Cardiac muscle cell (in vitro differentiated cells and primary cell): ENCODE measurements at places on chromosomes 11 and 22.

DNA sequence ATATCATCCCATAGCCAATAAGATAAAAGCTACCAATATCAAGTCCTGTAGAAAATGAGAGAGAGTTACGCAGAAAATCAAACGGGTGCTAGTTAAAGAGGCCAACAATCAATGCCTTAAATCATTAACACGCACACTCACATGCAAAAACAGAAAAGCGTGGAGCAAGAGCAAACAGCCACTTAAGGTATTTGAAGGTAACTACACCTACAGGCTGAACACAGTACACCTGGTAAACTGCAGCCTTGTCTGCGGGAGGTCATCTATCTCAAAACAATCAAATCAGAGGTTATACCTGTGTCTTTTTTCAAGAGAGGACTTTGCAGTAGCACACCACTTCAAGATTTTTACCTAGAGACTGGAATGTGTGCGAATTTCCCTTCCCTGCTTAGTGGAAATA, 23.6 kb downstream of the SLC35F2 start:
- no peak for DNase-seq

DNA sequence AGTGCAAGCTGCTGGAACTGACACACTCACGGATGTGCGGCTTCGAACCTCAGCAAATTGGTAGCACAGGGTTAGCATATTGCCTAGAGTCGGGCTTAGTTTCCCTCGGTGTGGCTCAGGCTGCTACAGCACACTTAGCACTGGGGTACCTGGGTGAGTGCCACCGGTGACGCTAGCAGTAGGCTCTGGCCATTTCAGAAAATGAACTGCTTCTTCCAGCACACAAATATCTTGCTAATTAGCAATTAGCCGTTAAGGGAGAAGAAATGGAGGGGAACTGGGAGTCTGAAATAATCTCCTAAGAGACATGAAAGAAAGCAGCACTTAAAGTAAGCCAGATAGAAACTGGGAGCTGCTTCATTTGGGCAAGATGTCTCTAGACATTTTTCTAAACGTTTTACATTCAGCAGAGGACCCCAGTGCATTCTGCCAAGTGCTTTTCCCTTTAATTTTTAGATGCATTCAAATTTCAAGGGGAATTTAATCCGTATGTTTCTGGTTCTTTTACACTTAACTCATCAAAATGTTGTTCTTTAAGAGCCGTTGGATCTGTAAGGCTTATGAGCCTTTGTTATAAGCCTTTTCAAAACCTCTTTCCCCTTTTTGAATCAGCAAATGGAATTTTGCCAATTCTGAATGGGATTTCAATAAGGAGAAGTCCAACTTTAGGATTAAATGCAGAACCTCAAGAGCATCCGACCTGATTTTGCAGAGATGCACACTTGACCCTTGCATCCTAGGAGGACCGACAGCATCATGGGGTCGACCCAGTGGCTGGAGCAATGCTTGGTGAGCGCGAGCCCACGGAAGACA, 708.1 kb downstream of the NTM start:
- DNase-seq: no peak

DNA sequence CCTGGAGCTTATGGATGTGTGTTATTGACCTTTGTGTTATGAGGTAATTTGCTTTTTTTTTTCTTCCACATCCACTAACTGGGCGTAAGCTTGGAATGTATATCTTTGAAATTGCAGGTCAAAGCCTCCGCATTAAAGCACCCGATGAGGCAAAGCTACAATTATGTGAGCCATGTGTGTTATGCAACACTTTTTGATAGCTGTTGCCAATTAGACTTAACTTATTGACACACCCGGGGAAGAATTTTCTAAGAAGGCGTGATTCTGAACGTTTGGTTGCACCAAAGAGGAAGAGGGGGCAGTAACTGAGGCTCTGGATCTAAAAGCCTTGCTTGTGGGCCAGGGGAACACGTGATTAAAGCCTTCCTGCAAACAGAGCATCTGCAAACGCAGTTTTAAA, 610 bp upstream of the TEX12 start:
- peak; percentile 70 for DNase-seq

- no peak for DNase-seq
These were observed 109.0 kb downstream of the TRIM29 start for GRCh38 chr11:120028897-120029258.

GRCh38 chr11:64810891-64811272, 531 bp upstream of the MEN1 start:
- DNase-seq: no peak

DNA sequence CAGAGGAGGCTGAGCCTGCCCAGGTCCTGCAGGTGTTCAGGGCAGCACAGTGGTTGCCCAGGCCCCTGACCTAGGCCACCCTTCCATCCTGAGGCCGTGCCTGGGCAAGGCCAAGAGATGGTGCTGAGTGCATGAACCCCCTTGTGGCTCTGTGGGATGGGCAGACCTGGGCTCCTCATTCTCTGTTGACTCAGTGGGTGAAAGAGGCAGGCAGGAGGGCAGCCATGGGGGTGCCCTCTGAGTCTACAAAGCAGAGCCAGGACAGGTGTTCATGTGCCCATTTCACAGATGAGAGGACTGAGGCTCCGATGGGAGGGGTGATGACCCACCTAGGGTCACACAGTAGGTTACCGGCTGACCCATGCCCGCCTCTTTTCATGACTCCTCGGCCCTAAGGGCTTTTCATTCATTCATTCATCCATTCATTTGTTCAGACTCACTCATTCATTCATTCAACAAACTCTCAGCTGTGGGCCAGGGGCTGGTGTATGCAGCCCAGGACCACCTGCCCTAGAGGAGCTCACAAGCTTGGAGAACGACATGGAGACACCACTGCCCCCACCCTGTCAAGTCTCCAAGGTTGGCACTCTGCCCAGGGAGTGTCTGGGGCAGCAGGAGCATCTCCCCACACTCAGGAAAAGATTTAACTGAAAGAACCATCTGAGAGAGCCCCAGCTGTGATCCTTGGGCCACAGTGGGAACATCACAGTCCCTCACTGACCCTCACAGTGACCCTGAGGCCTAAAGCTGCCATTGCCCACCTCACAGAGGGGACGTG, 40.5 kb downstream of the IGLL5 start:
- DNase-seq: peak; percentile 6

DNA sequence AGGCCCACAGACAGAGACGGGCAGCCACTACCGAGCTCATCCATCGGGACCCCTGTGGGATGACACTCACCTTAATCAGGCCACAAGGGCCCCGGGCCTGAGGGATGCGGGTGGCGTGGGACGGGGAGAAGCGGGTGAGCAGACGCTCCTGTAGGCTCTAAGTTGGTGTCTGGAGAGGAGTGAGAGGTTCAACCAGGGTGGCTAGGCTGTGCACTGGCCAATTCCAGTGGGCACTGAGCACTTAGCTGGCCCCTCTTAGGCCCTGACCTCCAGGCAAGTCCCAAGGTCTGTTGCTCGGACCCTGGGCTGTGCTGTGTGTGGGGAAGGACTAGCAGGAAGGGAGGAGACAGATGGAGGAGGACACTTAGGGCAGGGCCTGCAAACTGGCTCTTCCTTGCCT, 139.3 kb downstream of the ST3GAL4 start:
- DNase-seq: no peak

- DNase-seq: no peak
These were observed 4.9 kb downstream of the MS4A15 start for GRCh38 chr11:60761436-60762190.

- DNase-seq: peak; percentile 56
These were observed 13.1 kb upstream of the E2F8 start for GRCh38 chr11:19253817-19254216.

- DNase-seq: no peak
These were observed 5.4 kb upstream of the IPO7 start for GRCh38 chr11:9379041-9379440.

DNA sequence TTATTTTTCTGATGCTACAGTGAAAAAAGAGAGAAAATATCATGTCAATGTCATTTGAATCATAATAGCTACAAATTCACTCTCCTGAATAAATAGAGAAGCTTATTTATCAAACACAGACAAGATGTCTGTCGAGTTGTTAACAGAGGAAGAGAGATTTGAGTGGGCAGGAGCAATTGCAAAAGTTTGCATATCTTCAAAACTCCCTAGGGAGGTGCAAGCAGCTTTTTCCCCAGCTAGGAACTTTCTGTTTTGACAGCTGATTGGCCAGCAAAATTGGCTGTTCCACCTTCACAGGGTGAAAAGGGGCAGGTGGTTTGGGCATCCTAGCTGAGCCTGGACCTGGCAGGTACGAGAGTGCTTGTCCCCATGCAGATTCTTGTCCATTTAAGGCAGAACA, 98.2 kb downstream of the NTM start:
- DNase-seq: no peak

GRCh38 chr11:1931341-1932104, 12.0 kb downstream of the TNNT3 start:
- no peak for DNase-seq

GRCh38 chr11:128125723-128126122, 461.6 kb downstream of the ETS1 start:
- DNase-seq: no peak

DNA sequence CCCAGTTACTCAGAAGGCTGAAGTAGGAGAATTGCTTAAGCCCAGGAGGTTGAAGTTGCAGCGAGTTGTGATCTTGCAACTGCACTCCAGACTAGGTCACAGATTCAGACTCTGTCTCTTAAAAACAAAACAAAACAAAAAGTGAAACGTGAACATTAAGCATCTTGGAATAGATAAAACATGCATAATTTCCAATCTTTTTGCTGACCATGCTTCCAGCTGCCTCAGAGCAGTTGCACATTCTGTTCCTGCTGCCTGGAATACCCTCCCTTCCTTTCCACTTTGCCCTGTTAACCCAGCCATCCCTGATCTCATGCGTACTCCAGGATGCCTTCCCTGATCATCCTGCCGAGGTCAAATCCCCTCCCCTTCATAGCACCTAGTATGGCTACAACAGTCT, 718 bp upstream of the CCDC88B start:
- DNase-seq: no peak

DNA sequence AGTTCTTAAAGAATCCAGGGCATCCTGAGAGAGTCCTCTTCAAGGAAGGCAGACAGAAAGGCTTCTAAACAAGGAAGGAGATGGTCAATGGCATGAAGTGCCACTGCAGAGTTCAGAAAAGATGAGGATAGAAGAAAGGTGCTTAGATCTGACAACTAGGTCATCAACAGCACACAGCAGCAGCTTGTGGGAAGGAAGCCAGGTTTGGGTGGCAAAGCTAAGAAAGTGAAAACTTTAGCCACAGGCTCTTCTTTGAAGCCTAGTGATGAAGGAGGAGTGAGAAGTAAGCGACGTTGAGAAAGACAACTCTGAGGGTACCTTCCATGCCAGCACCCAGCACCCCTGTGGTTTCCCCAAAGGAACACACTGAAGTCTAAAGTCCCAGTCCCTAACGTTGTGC, 92.0 kb downstream of the LARGE1 start:
- no peak for DNase-seq

- no peak for DNase-seq
These were observed 8.5 kb downstream of the BACE1-AS start for GRCh38 chr11:117299351-117300282.

DNA sequence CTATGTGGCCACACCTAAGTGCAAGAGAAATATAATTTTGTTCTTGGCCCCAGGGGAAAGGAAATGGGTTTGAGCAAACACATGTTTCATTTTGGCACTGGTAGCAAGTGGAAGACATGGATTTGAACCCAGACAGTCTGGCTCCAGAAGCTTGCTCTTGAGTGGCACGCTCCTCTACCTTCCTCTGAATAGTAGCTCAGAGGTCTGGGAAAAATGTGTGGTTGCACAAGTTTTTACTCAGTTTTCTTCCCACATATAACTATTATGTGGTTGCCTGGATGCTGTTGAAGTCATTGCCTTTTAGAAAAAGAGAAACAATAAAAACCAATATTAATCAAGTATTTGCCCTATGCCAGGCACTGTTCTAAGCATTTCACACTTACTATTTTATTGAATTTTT, 16.3 kb downstream of the PARVA start:
- DNase-seq: no peak

GRCh38 chr22:49883294-49883640, 29.6 kb downstream of the ZBED4 start:
- DNase-seq: no peak

DNA sequence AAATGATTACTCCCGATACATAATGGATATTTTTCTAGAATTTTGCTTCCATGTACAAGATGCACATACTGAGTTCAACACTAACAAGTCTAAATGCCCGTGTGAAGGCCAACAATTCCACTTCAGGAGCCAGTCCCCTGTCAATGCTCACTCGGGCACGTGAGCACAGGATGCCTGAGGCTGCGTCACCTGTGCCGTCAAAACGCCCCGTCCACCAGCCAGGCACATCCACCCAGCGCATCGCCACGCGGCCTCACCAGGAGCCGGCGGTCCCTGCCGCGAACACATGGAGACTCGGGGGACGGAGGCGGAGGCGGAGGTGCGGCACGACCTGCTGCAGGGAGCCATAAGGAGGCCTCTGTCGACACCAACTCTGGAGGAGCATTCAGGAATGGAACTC, 9.8 kb downstream of the TOLLIP start:
- no peak for DNase-seq

DNA sequence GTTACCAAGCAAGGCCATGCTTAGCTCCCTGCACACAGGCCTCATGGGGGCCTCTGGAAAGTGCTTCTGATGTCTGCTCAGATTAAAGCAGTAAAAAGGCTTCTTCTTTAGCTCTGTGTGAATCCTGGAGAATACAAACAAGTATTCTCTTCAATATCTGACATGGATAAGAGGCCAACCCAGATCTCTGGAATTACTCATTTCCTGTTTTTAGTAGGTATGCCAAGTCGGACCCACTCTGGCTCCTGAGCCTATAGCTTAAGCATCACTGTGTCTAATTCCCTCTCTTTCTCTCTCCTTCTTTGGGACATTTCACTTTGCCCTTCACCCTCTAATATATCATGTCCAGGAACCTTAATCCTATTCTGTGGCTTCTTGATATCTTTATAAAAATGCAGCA, 529.6 kb upstream of the CCDC90B start:
- DNase-seq: no peak

- DNase-seq: no peak
These were observed 177.2 kb downstream of the INSC start for GRCh38 chr11:15291885-15292284.

- no peak for DNase-seq
These were observed 23.9 kb downstream of the TMEM123 start for GRCh38 chr11:102428696-102429095.

DNA sequence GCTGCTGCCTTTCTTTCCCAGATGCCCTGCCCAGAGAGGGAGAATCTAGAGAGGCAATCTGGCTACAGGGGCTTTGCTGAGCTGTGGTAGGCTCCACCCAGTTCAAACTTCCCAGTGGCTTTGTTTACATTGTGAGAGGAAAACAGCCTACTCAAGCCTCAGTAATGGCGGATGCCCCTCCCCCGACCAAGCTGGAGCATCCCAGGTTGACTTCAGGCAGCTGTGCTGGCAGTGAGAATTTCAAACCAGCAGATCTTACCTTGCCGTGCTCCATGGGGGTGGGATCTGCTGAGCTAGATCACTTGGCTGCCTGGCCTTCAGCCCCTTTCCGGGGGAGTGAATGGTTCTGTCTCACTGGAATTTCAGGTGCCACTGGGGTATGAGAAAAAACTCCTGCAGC, 12.2 kb downstream of the BDNF start:
- DNase-seq: no peak

- no peak for DNase-seq
These were observed 87.0 kb upstream of the THY1 start for GRCh38 chr11:119509969-119510401.

- DNase-seq: no peak
These were observed 101.9 kb downstream of the GAB2 start for GRCh38 chr11:78315724-78316123.

GRCh38 chr22:27512283-27512761, 289.2 kb downstream of the MN1 start:
- DNase-seq: peak; percentile 98

GRCh38 chr22:20212754-20213699, 55.1 kb downstream of the RTN4R start:
- no peak for DNase-seq

- no peak for DNase-seq
These were observed 14.1 kb upstream of the HTR3A start for GRCh38 chr11:113960702-113961330.
